ENCODE measurements at places on chromosomes 4 and X. TPM values are rescaled to one million over a fixed set of nuclear protein-coding genes. Genes with fewer than 3 reads are reported as not detected.

DNA sequence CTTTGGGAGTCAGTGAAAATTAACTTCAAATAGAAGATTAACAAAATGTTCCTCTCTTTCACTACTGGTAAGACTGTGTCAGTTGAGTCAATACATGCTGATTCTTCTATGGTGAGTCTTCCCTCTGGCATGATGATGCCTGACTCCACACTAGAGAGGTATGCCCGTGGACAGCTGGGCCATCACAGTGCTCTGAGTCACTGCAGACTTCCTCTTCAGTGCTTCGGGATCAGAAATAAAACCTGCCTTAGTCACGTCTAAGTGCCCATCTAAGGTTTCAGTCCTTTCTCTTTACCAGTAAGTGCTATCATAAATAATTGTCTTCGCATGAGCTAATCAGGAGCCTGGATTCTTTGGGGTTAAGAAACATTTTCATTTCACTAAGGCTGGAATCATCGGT lies 1.6 kb upstream of the ASB5 start:
- no peak for DNase-seq

- DNase-seq: no peak
These were observed 318.1 kb upstream of the CASK start for GRCh38 chrX:42241421-42241820.

GRCh38 chrX:136587532-136587931 lies 55.5 kb downstream of the VGLL1 start:
- DNase-seq: no peak

DNA sequence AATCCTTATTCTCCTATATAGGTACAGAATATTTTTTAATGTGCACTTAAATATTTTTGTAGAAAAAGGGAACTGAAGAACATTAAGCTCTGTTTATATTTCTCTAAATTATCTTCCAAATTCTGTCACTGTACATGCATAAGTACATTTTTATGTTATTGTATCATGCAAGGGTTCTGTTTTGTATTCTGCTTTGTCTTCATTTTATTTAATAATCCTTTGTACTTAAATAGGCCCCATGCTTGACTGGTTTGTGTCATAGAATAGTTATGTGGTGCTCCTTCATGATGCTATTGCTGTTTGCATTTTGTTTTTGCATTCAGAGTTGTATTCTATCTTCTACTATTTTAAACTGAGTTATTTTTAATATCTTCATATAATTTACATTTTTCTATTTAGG lies 111.9 kb upstream of the EDNRA start:
- DNase-seq: no peak

DNA sequence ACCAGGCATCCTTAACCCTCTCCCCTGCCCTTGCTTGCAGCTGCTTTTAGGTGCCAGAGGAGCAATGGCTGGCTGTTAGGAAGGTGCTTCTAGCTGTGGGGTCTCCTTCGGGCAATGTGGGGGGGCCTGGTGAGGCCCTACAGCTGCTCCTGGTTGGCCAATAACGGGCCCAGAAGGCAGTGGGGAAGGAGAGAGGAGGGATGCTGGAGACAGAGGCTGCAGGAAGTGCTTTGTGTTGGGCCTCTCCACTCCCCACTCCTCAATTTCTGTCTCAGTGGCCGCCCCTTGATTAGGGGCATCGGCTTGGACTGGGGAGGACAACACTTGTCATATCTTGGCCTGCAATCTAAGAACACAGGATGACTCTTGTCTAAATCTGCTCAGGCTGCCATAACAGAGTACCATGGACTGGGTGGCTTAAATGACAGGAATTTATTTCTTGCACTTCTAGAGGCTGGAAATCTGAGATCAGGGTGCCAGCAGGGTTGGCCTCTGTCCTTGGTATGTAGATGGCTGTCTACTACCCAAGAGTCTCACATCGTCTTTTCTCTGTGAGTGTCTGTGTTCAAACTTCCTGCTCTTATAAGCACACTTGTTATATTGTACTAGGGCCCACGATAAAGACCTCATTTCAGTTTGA lies 374.3 kb downstream of the MID1IP1 start:
- no peak for DNase-seq

DNA sequence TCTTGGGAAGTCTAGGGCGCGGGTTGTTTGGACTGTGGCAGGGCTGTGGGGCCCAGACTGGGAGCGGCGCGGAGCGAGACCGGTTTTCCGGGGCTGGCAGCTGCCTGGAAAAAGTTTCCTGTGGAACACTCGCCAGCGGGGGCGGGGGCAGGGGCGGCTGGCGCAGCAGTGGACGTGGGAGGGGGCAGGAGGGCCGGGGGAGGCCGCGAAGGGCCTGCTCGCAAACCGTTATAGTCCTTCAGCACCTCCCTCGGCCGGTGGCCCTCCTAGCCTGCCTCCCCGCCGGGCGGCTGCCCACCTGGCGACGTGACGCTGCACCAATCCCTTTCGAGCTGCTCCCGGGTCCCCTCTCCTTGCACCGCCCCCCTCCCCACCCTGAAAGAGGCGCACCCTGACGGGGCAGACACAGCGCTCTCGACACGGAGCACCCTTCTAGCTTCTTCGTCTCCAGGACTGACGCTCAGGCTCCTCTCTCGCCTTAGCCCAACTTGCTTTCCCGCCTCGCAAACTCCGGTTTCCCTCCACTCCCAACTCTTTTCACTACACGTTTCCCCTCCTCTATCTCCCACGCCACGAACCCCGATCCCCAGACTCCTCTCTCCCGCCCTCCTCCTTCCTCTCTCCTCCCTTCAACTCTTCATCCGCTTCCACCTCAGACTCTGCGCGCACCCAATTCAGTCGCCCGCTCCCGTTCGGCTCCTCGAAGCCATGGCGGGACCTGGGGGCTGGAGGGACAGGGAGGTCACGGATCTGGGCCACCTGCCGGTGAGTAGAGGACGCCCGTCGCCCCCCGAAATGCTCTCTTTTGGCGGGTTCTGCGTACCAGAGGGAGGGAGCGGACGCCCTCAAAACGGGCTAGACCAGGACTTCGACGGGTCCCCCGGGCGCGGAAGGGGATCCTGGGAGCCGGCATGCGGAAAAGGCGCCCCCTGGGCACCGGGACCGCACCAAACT lies at the start of gene NRK:
Gene NRK, plus strand, starts transcription at position 402 of the 954 bp plus-strand sequence. Its CDS starts 307 bp downstream, at position 709.
- no peak for DNase-seq

- DNase-seq: no peak
These were observed 26.7 kb downstream of the IRF2 start for GRCh38 chr4:184447664-184448063.

Gene SPANXN4
- not detected for polyA plus RNA-seq

Gene CT45A1
- not detected for polyA plus RNA-seq

- DNase-seq: no peak
These were observed 103.8 kb upstream of the LEF1 start for GRCh38 chr4:108272561-108272960.

GRCh38 chr4:34512616-34513015 lies 1731.7 kb downstream of the ARAP2 start:
- no peak for DNase-seq

Gene EGFL6
- polyA plus RNA-seq: not detected

- no peak for DNase-seq
These were observed 283.1 kb downstream of the HNRNPD start for GRCh38 chr4:82090717-82091116.

DNA sequence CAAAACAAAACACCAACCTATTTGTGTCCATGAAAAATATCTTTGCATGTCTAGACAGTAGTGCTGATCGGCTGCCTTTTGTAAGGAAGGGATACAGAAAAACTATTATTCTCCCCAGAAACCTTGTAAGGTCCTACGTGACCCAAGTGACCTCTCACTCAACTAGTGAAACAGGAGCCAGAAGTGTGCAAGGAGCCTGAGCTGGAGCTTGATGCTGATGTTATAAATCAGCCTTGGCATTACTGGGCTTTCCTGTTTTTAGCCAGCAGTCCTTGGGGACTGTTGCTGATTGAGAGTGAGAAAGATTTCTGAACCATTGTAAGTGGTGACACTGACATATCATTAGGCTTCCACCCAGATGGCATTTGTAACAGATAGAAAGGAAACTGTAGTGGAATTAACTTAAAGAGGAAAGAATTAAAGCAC lies 100.8 kb upstream of the LIMCH1 start:
- DNase-seq: no peak
